ENCODE measurements at places on chromosomes 4 and X. TPM values are rescaled to one million over a fixed set of nuclear protein-coding genes. Genes with fewer than 3 reads are reported as not detected.
A peak's percentile ranks its signal among the peaks of the same experiment; 100 is the strongest.

GRCh38 chrX:13898083-13898482 is 81.2 kb upstream of the GPM6B start:
- H3K27me3 ChIP-seq = no peaks in the 10 kb centered on the region
- no peak overlapping the region for H3K4me3 ChIP-seq
- no peaks in the 10 kb centered on the region for H3K36me3 ChIP-seq
- no peak overlapping the region for H3K27ac ChIP-seq
- H3K4me1 ChIP-seq = no peaks in the 10 kb centered on the region
- DNase-seq = no peak

DNA sequence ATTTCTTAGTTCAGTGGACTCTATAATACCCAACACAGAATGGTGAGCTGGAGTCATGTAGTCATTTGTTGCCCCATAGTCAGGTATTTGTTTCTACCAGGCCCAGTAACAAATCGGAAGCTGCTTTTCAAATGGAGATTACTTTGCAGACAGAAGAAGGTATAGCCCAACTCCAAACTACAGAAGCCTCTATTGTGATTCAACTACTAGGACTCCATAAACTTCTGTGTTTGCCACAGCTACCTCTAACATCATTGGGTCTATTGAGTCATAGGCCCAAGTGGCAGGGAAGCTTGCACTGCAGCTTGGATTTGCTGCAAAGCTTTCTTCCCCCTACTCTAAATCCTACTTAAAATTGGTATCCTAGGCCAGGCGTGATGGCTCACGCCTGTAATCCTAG is 148.8 kb upstream of the STK26 start:
- no peak overlapping the region for H3K4me3 ChIP-seq
- no peak overlapping the region for H3K27ac ChIP-seq

DNA sequence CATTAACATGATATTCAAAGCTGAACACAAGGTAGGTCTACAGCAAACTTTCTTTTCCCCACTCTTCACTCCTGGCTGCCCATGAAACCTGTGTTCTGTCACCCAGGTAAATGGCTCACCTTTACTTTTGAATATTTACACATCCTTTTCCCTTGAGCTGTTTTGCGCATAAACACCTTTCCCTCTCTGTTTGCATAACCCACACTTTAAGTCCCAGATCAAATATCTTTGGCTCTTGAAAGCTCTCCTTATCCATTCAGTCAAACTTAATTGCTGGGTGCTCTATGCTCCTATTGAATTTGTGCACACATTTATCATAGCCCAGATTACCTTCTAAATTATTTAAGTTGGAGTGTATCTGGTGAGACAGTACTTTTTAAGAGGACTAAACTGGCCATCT is 51.7 kb upstream of the ATP8A1 start:
- H3K36me3 ChIP-seq = no peaks in the 10 kb centered on the region
- DNase-seq = no peak
- H3K27me3 ChIP-seq = no peaks in the 10 kb centered on the region
- no peaks in the 10 kb centered on the region for H3K4me1 ChIP-seq
- H3K4me3 ChIP-seq = no peak overlapping the region
- no peak overlapping the region for H3K27ac ChIP-seq

- peak within 1 kb of the TSS; percentile 46 for H3K4me3 ChIP-seq
- H3K27ac ChIP-seq = peak within 1 kb of the TSS; percentile 44
- no peaks in the 10 kb centered on the region for H3K27me3 ChIP-seq
- H3K36me3 ChIP-seq = no peaks in the 10 kb centered on the region
- no peak for DNase-seq
- no peaks in the 10 kb centered on the region for H3K4me1 ChIP-seq
Observed at GRCh38 chr4:152679414-152680281, at the start of gene TMEM154. TMEM154 (minus strand) TSS chr4:152679997; CDS start chr4:152679933, 64 bp downstream.

GRCh38 chr4:20085156-20085555 is 166.5 kb upstream of the SLIT2 start:
- H3K27ac ChIP-seq = no peak overlapping the region
- H3K27me3 ChIP-seq = no peaks in the 10 kb centered on the region
- no peak for DNase-seq
- no peaks in the 10 kb centered on the region for H3K4me1 ChIP-seq
- H3K4me3 ChIP-seq = no peak overlapping the region
- H3K36me3 ChIP-seq = no peaks in the 10 kb centered on the region

DNA sequence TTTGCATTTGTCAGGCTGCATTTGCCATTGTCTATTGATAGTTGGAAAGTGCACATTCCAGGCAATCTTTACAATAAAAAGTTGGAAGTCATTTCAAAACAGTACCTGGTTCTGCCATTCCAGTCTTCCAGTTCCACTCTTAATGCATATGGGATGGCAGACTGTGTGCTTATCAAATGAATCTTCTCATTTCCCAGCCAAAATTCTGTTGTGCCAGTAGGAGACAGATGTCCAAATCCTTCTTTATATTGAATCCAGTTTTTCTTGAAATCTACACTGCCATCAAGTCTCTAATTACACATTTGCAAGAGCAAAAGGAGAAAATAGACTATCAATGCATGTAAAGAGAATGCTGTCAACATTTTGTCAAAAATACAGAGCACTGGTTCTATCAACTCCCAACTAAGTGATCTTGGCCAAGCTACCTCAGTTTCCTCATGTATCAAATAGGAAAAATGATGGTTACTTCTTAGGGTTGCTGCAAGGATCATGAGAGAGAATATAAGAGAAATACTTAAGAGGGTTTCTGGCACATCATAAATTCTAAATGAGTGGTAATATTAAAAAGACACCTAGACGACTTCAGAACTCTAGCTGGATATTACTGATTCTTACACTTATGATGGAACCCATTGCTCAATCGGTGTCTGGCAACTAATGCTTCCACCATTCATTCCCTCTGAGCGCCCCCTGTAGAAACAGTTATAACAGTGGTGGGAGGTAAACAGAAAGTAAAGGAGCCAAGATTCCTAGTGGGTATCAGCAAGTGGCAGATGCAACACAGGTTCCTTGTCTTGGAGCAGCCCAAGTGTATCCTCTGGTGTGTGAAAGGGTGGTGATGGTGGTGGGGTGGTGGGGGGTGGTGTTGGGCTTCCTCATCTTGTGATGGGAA is 3.8 kb downstream of the FGG start:
- no peak for DNase-seq
- H3K4me1 ChIP-seq = no peaks in the 10 kb centered on the region
- H3K36me3 ChIP-seq = no peaks in the 10 kb centered on the region
- H3K27ac ChIP-seq = no peak overlapping the region
- H3K27me3 ChIP-seq = no peaks in the 10 kb centered on the region
- no peak overlapping the region for H3K4me3 ChIP-seq

- no peaks in the 10 kb centered on the region for H3K27me3 ChIP-seq
- no peak overlapping the region for H3K27ac ChIP-seq
- no peak for DNase-seq
- H3K4me3 ChIP-seq = no peak overlapping the region
- no peaks in the 10 kb centered on the region for H3K4me1 ChIP-seq
Observed at GRCh38 chrX:44765556-44765955, 78.3 kb upstream of the DUSP21 start.

- no peaks in the 10 kb centered on the region for H3K36me3 ChIP-seq
- peak overlapping the region; percentile 73 for H3K27ac ChIP-seq
- no peaks in the 10 kb centered on the region for H3K27me3 ChIP-seq
- DNase-seq = peak; percentile 81
- peak overlapping the region; percentile 11 for H3K4me3 ChIP-seq
Observed at GRCh38 chr4:112348488-112349158, 51.5 kb downstream of the ALPK1 start.

DNA sequence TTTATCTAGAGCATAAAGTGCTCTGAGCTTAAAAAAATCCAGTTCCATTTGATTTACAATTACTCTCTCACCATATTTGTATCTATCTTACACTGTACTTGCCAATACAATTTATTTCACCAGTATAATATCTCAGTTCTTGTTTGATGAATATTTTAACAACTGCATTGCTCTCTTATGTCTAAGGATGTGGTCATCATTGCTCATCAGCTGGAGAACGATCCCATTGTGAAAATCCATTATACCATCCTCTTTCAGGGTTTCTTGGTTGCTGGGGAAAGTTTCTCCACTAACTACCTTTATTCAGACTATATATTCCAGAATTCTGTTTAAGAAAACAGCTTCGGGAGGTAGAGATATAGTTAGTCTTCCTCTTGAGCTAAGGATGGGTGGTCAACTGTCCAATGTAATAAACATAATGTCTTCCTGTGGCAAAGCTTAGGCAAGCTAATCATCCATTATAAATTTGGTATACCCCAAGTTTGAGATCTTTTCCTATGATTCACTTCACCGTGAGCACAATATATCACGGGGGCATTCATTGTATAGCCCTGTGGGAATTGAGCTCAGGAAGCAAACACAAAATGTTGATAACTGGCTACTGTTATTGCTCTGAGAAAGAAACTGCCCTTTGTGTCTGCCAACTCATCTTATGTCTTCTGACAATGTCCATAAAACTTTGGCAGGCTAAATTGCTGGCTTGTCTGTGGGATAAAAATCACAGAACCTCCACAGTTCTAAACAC is 2361.9 kb downstream of the ARAP2 start:
- no peak overlapping the region for H3K27ac ChIP-seq
- no peaks in the 10 kb centered on the region for H3K4me1 ChIP-seq
- no peaks in the 10 kb centered on the region for H3K27me3 ChIP-seq
- H3K36me3 ChIP-seq = no peaks in the 10 kb centered on the region
- no peak for DNase-seq

DNA sequence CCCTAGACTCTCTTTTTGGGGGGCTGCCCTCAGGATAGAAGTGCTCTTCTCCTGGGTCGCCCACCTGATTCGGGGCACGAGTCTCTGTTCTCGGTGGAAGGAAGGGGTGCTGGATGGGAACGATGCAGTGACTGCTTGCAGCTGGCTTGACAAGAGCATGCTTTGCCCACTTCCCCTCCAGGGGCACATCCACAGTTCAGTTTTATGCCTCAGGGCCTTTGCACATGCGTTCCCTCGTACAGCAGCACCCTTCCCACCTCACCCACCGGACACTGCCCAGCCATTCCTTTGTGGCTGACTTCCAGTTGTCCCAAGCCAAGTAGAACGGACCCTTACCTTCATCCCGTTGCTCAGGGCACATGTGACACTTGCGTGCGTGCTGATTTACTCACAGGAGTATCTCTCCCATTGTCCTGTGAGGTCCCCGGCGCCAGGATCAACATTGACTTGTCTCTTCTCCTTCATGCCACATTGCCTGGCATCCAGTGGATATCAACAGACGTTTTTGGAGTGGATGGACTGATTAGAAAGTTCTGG is 60.0 kb downstream of the C4orf50 start:
- no peak for DNase-seq
- H3K36me3 ChIP-seq = no peaks in the 10 kb centered on the region
- no peak overlapping the region for H3K27ac ChIP-seq
- no peaks in the 10 kb centered on the region for H3K27me3 ChIP-seq
- no peaks in the 10 kb centered on the region for H3K4me1 ChIP-seq

GRCh38 chr4:6663596-6664393 is 23.3 kb downstream of the MRFAP1 start:
- peak overlapping the region; percentile 54 for H3K4me3 ChIP-seq
- peaks cover 8% of the 10 kb centered on the region for H3K4me1 ChIP-seq
- peaks cover 4% of the 10 kb centered on the region for H3K27me3 ChIP-seq
- H3K36me3 ChIP-seq = no peaks in the 10 kb centered on the region
- no peak for DNase-seq

DNA sequence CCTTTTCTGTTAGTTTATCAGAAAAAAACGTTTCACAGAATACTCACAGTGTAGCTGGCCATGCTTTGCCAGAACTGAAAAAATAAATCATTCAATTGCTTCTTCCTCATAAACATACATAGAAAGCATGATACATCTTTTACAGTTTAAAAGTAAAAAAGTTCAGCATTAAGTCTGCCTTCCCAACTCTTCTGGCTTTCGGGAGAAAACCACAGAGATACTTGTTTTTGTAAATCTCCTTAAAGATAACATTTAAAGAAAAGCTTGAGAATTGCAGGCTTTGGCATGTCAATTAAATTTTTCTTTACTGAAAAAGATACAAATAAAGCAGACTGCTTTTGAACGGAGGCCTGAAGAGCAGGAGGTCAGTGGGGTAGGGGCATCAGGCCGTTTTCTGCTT is 66.8 kb downstream of the SEC24D start:
- DNase-seq = no peak
- H3K27me3 ChIP-seq = no peaks in the 10 kb centered on the region
- H3K4me1 ChIP-seq = peaks cover 34% of the 10 kb centered on the region
- H3K36me3 ChIP-seq = peaks cover 6% of the 10 kb centered on the region

- H3K36me3 ChIP-seq = no peaks in the 10 kb centered on the region
- no peak for DNase-seq
- no peak overlapping the region for H3K27ac ChIP-seq
- no peak overlapping the region for H3K4me3 ChIP-seq
- no peaks in the 10 kb centered on the region for H3K4me1 ChIP-seq
Observed at GRCh38 chr4:150072906-150073714, 5.1 kb upstream of the DCLK2 start.

GRCh38 chrX:71143508-71143907 is 1.1 kb upstream of the NLGN3 start:
- no peak overlapping the region for H3K27ac ChIP-seq
- no peak overlapping the region for H3K4me3 ChIP-seq
- DNase-seq = peak; percentile 28
- peaks cover 3% of the 10 kb centered on the region for H3K4me1 ChIP-seq

GRCh38 chr4:66059556-66059955 is 389.3 kb upstream of the EPHA5 start:
- H3K27ac ChIP-seq = no peak overlapping the region
- H3K4me3 ChIP-seq = no peak overlapping the region
- no peaks in the 10 kb centered on the region for H3K36me3 ChIP-seq
- no peaks in the 10 kb centered on the region for H3K4me1 ChIP-seq
- H3K27me3 ChIP-seq = no peaks in the 10 kb centered on the region
- DNase-seq = no peak

- no peaks in the 10 kb centered on the region for H3K27me3 ChIP-seq
- H3K4me1 ChIP-seq = no peaks in the 10 kb centered on the region
- no peak for DNase-seq
- no peak overlapping the region for H3K27ac ChIP-seq
Observed at GRCh38 chrX:821327-822107, 190.9 kb downstream of the SHOX start.

GRCh38 chr4:23819041-23819511 is 70.8 kb downstream of the PPARGC1A start:
- H3K27me3 ChIP-seq = no peaks in the 10 kb centered on the region
- no peak overlapping the region for H3K27ac ChIP-seq
- no peak overlapping the region for H3K4me3 ChIP-seq
- DNase-seq = no peak

DNA sequence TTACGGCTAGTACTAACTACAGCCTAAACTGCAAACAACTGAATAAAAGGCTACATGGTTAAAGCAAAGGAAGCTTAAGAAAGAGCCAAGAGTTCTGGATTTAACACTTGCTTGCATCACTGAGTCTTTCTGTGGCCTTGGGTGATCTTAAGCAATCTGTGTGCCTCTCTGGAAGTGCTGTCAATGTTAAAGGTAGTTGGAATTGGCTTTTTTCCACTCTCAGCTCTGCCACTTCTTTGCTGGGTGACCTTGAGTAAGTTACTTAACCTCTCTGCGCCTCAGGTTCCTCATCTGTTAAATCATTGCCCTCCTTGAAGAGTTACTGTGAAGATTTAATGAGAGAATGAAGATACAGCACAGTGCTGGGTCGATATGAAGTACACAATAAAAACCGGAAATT is 15.7 kb downstream of the SLC2A9 start:
- no peaks in the 10 kb centered on the region for H3K27me3 ChIP-seq
- no peak overlapping the region for H3K4me3 ChIP-seq
- no peaks in the 10 kb centered on the region for H3K36me3 ChIP-seq

NAP1L5 gene
- total RNA-seq = 1.4 TPM

PDCL2 gene
- not detected for total RNA-seq

SPANXD gene
- total RNA-seq = not detected

PTCHD1 gene
- total RNA-seq = 0.51 TPM

MTM1 gene
- total RNA-seq = 12.6 TPM

KLF8 gene
- total RNA-seq = 2.5 TPM

CT45A3 gene
- total RNA-seq = not detected

LANCL3 gene
- 0.02 TPM for total RNA-seq

ACE2 gene
- total RNA-seq = 2.8 TPM

G3BP2 gene
- total RNA-seq = 126 TPM

MTTP gene
- not detected for total RNA-seq

SLC49A3 gene
- 1.6 TPM for total RNA-seq

All from gastrocnemius medialis (tissue), 4 donors.